OCI-LY7 (cell line): ENCODE measurements at places on chromosomes 2 and 18.

GRCh38 chr18:45666006-45666405, 50.7 kb downstream of the SLC14A2 start:
- no peak for DNase-seq

- DNase-seq, result no peak
These were observed 248.7 kb upstream of the PIK3C3 start for GRCh38 chr18:41706301-41706700.

- DNase-seq, result no peak
These were observed 149.2 kb downstream of the ARHGAP28 start for GRCh38 chr18:6878556-6879297.

DNA sequence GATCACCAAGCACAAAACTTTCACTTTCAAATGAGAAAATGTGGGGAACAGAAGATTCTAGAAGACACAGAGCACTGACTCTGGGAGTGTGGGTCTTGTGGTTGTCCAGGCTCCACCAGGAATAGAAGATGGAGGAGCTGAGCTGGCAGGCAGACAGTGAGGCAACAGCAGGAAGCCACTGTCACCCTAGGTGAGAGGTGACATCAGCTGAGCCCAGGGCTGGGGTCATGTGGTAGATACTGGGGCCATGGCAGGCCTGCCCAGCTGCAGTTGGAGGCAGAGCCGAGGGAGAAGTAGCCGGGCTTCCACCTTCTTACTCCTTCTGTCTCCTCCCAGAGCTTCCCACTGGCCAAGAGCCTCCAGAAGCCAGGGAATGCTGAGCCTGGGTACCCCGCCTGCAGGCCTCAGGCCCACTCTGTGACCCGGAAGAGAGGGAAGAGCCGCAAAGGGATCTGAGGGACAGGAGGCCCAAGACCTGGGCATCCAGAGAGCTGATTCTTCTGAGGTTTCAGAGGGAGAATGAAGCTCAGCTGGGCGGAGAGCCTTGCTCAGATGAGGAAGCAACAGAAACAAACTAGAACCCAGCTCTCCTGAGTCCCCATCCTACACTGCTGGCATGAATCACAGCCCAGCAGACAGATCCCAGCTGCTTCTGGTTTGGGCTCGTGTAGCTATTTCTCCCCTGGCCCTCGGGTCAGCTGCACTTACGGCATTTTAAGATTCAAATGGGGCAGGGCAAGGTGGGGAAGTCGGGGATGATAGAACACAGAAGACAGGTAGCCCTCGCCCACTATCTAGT, 39.8 kb upstream of the ASAP2 start:
- DNase-seq, result no peak

GRCh38 chr2:20145497-20146193, 79.3 kb downstream of the SDC1 start:
- no peak for DNase-seq

DNA sequence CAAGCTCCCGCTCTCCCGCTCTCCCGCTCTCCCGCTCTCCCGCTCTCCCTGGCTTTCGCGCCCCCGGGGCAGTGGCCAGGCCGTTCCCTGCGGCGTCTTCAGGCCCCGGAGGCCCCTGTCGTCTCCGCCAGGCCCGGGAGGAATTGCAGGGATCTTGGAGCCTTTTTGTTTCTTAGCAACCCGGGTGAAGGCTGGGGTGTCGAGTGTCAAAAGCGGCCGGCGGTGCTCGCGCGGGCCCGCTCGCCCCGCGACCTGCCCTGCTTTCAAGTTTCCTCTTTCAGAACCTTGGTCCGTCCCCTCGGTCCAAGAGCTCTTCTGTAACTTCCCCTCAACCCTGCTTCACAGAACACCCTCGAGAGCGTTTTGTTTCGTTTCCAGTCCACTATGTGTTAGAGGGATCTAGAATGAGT, 1.4 kb downstream of the RNF138 start:
- DNase-seq, result peak; percentile 39

- DNase-seq, result no peak
These were observed 68.3 kb downstream of the MRO start for GRCh38 chr18:50751490-50751889.

- no peak for DNase-seq
These were observed 1082.6 kb upstream of the CELF4 start for GRCh38 chr18:38648179-38648578.

DNA sequence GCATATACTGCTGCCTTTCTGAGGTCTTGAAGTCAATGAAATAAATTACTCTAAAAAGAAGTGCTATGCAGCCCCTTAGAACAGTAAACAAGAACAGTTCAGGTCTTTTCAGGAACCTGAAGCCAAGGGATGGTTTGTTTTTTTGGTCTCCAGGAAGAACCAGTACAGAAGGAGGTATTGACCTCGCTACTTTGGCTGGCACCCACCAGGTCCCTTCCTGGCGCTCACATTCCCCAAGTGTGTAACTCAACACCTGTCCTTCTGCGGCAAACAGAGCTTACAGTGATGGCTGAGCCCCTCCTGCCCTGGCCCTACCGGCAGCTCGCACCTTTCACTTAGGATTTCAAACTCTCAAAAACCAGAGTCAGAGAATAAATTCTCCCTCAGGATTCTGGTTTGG, 51.9 kb downstream of the SETBP1 start:
- no peak for DNase-seq

DNA sequence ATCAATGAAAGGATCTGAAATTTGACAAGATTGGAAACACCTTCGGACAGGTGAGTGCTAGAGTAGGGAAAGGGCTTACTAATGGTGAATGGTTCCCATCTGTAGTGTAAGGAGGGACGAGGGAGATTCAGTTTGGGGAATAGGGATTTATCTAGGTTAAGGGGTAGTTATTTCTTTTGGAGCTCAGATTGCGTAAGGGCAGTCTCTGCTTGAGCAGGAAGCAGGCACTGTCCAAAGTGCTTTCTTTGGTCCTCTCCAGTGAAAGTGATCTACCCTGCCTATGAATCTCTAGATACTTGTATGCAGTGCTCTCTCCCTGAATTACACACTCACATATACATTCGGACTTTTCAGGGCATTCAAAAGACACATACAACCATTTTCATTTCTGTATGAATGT, 272.9 kb upstream of the FIGN start:
- DNase-seq, result no peak

GRCh38 chr2:1585635-1586034, 158.7 kb downstream of the PXDN start:
- no peak for DNase-seq

DNA sequence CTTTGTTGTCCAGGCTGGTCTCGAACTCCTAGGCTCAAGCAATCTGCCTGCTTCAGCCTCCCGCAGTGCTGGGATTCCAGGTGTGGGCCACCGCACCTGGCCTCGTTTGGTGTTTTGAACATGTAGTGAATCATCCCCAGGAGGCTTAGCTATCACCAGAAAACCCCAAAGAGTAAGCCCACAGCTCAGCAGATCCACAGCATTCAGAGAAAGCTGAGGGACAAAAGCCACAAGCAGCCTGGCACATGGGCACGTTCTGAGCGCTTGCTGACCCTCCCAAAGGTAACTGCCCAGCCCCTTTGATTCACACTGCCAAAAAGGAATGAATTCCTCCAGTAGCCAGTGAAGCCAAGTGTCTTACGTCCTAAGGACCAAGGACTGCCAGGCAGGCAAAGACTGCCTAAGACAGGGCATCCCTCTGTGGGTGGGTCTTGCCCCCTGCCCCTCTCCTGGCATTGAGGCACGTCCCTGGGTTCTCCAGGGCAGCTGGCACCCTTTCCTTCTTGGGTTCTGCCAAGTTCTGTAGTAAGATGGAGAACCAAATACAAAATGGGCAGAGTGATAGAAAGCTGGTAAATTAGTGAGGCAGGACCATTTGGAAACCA, 31.7 kb downstream of the MBP start:
- DNase-seq, result no peak
